DND-41 (cell line): ENCODE measurements at places on chromosomes 5 and 9.

GRCh38 chr5:52947851-52948250 lies 41.3 kb upstream of the ITGA2 start:
- no peak for DNase-seq
- H3K4me3 ChIP-seq, result no peak overlapping the region
- H3K36me3 ChIP-seq, result peaks cover 17% of the 10 kb centered on the region
- H3K4me1 ChIP-seq, result peaks cover 27% of the 10 kb centered on the region
- H3K27ac ChIP-seq, result no peak overlapping the region

DNA sequence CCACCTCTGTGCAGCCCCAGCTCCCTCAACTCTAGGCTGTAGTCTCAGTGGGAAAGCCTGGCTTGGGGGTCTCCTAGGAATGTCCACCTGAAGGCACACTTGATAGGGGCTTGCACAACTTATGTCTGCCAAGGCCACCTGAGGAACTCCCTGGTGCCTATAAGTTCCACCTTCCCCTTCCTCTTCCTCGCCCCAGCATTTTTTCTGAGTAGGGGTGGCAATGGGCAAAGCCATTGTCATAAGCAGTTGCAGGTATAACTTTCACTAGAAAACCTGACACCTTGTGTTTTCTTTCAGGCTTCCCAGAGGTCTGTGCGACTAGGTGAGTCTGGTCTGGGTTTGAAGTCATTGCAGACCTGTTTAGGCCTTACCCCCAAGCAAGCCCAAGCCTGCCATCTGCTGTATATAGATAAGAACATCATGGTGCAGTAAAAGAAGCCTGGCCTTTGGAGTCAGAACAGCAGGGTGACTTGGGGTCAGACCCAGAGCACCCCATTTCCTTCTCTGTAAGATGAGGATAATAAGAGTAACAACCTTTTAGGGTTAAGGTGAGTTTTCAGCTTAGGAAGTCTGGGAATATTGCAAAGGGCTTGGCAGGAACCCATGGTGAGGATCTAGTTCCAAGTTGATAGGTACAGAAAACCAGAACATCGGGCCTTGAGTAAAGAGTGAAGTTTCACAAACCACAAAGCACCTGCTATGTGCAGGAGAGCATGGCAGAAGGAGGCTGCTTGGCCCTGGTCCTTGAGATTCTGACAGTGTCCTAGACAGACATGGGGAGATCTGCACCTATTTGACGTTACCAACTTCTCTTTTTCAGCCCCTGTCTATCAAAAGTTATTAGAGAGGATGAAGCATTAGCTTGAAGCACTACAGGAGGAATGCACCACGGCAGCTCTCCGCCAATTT lies 33.8 kb downstream of the TGFBI start:
- peak; percentile 15 for DNase-seq
- no peak overlapping the region for H3K27ac ChIP-seq
- peaks cover 5% of the 10 kb centered on the region for H3K27me3 ChIP-seq
- H3K36me3 ChIP-seq, result no peaks in the 10 kb centered on the region

DNA sequence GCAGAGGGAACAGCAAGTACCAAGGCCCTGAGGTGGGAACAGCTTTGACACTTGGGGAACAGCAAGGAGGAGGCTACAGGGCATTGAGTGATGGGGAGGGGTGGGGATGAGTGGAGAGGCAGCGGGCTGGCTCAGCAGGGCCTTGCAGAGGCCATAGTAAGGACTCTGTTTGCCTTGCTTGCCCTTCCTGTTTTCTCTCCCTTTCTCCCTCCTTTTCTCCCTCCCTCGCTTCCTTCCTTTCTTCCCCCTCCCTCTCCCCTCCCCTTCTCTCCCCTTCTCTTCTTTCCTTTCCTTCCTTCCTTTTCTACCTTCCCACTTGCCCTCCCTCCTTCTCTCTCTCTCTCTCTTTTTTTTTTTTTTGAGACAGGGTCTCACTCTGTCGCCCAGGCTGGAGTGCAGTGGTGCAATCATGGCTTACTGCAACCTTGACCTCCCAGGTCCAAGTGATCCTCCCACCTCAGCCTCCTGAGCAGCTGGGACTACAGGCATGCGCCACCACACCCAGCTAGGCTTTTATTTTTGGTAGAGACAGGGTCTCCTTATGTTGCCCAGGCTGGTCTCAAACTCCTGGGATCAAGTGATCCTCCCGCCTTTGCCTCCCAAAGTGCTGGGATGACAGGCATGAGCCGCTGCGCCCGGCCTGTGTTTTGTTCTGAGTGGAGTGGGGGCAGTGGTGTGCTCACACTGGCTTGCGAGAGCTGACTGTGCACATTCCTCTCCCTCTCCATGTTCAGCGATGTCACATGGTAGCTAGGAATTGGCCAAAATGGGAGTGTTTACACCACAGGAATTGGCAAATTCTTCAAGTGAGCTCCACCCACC lies 17.1 kb downstream of the IER5L start:
- H3K4me3 ChIP-seq, result no peak overlapping the region
- DNase-seq, result no peak
- H3K4me1 ChIP-seq, result no peaks in the 10 kb centered on the region
- H3K27me3 ChIP-seq, result no peaks in the 10 kb centered on the region
- no peaks in the 10 kb centered on the region for H3K36me3 ChIP-seq
- H3K27ac ChIP-seq, result no peak overlapping the region

- H3K4me1 ChIP-seq, result no peaks in the 10 kb centered on the region
- no peaks in the 10 kb centered on the region for H3K27me3 ChIP-seq
- H3K4me3 ChIP-seq, result no peak overlapping the region
- DNase-seq, result no peak
- no peak overlapping the region for H3K27ac ChIP-seq
These were observed 63.4 kb upstream of the PAPPA start for GRCh38 chr9:116090030-116090770.

GRCh38 chr5:73298251-73298771 lies 125.3 kb downstream of the TMEM174 start:
- DNase-seq, result no peak
- no peaks in the 10 kb centered on the region for H3K4me1 ChIP-seq
- H3K27ac ChIP-seq, result no peak overlapping the region
- no peak overlapping the region for H3K4me3 ChIP-seq
- H3K27me3 ChIP-seq, result peaks cover 3% of the 10 kb centered on the region

- no peaks in the 10 kb centered on the region for H3K4me1 ChIP-seq
- H3K27me3 ChIP-seq, result no peaks in the 10 kb centered on the region
- no peak overlapping the region for H3K4me3 ChIP-seq
- H3K27ac ChIP-seq, result no peak overlapping the region
These were observed 93.9 kb downstream of the GALNT10 start for GRCh38 chr5:154284433-154284832.

DNA sequence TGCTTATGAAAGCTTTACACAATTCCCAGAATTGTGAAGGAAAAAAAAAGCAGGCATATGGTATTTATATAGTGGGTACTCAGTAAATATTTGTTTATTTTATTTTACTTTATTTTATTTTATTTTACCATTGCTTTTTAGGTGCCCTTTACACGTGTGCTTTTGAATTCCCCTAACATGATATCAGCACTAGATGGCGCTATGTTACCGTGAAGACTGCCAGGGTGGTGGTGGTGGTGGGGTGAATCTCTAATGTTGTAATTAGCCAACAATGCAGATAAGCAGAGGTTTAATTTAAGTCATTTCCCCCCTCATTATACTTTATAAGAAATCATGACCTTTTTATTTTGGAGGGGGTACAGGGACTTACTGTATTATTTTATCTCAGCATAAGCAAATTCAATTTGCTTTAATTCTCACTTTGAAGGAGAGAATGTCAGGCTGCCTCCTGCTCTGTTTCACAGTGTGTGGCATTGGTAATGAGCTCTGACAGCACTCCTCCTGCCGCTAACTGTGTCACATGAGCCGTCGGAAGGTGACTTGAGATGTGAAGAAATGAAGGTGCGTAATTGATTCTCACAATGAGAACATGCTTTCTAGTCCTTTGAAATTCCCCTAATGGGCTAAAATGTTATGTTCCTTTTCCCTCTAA lies 165.6 kb downstream of the YTHDC2 start:
- H3K27me3 ChIP-seq, result peaks cover 2% of the 10 kb centered on the region
- H3K27ac ChIP-seq, result no peak overlapping the region
- H3K4me1 ChIP-seq, result no peaks in the 10 kb centered on the region
- no peak overlapping the region for H3K4me3 ChIP-seq
- DNase-seq, result peak; percentile 39
- H3K36me3 ChIP-seq, result no peaks in the 10 kb centered on the region

DNA sequence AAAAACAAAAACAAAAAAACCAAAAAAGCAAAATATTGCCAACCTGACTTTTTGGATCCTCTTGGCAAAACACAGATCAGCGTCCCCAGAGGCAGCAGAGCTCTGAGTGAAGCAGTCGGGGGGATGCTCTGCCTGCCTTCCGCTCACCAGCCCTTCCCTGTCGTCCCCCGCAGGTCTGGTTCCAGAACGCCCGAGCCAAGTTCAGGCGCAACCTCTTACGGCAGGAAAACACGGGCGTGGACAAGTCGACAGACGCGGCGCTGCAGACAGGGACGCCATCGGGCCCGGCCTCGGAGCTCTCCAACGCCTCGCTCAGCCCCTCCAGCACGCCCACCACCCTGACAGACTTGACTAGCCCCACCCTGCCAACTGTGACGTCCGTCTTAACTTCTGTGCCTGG lies 20.7 kb downstream of the LHX2 start:
- H3K27ac ChIP-seq, result no peak overlapping the region
- H3K4me1 ChIP-seq, result no peaks in the 10 kb centered on the region
- DNase-seq, result no peak
- H3K27me3 ChIP-seq, result peaks cover 3% of the 10 kb centered on the region
- H3K36me3 ChIP-seq, result no peaks in the 10 kb centered on the region

DNA sequence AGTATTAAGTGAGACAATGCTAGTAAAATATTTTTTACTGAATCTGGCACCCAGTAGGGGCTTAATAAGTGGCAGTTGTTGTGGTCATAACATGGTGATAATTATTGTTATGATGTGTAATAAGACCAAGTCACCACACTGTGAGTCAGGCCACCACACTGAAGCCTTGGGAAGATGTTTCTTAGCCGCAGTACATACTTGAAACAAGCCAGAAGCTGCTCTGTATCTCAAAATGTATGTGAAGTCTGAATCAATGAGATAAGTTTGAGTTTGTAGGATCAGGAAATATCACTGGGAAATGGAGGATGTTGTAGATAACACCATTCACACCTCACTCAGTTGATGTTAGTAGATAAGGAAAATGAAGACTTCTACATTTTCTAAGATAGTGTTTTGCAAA lies 51.3 kb upstream of the PTPN3 start:
- no peak overlapping the region for H3K27ac ChIP-seq
- no peaks in the 10 kb centered on the region for H3K27me3 ChIP-seq
- DNase-seq, result no peak

DNA sequence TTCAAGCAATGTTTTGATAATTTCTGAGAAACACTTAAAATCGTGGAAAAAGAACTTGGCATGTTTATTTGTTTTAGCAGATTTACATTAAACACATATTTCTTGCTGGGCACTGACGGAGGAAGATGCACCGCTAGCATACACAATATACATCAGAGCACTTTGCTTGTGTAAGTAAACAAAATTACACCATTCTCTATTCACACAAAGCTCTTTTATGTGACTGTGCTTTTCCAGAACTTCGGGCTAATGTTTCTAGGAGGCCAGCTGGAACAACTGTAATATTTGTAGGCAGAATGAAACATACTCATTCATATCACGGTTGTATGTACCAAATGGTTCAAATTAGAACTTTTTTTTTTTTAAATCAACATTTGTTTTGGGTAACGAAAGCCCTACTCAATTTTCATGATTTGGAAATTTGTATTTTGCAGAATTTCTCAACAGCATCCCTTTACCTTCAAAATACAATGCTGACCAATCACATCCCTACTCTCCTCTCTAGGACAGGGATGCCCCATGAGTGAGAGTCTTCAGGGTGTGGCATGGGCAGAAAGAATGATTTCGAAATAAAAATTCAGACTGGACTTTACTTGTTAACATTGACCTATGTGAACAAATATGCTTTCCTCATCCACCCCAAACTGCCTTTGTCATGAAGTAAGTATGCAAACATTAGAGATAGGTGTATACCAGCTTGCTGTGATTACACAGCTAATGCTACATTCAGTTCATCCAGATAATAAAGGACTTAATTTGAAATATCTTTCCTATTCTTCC lies 425.1 kb downstream of the BNC2 start:
- no peak overlapping the region for H3K27ac ChIP-seq
- H3K4me3 ChIP-seq, result no peak overlapping the region
- H3K36me3 ChIP-seq, result no peaks in the 10 kb centered on the region
- DNase-seq, result no peak
- H3K4me1 ChIP-seq, result no peaks in the 10 kb centered on the region

DNA sequence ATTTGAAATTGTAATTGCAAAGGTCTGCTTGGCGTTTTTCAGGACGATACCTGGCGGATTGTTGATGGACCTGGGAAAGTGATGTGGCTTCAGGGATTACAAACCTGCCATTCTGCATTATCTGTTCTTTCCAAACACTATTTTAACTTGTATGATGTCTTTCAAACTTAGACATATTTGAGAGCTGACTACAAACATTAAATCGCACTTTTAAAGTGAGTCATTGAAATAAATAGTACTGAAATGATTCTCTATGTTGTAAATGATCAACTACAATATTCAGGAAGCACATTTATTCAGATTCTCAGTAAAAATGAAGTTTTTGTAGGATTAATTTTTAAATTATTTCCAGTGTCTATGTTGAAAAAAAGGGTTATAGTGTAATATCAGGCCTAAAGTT lies 32.3 kb upstream of the TMEM171 start:
- H3K4me1 ChIP-seq, result no peaks in the 10 kb centered on the region
- H3K27ac ChIP-seq, result no peak overlapping the region
- no peak for DNase-seq
- no peaks in the 10 kb centered on the region for H3K36me3 ChIP-seq
- no peak overlapping the region for H3K4me3 ChIP-seq

- no peaks in the 10 kb centered on the region for H3K36me3 ChIP-seq
- H3K4me1 ChIP-seq, result no peaks in the 10 kb centered on the region
- no peak overlapping the region for H3K27ac ChIP-seq
- DNase-seq, result no peak
- no peaks in the 10 kb centered on the region for H3K27me3 ChIP-seq
These were observed 83.0 kb upstream of the TNC start for GRCh38 chr9:115200711-115201505.

DNA sequence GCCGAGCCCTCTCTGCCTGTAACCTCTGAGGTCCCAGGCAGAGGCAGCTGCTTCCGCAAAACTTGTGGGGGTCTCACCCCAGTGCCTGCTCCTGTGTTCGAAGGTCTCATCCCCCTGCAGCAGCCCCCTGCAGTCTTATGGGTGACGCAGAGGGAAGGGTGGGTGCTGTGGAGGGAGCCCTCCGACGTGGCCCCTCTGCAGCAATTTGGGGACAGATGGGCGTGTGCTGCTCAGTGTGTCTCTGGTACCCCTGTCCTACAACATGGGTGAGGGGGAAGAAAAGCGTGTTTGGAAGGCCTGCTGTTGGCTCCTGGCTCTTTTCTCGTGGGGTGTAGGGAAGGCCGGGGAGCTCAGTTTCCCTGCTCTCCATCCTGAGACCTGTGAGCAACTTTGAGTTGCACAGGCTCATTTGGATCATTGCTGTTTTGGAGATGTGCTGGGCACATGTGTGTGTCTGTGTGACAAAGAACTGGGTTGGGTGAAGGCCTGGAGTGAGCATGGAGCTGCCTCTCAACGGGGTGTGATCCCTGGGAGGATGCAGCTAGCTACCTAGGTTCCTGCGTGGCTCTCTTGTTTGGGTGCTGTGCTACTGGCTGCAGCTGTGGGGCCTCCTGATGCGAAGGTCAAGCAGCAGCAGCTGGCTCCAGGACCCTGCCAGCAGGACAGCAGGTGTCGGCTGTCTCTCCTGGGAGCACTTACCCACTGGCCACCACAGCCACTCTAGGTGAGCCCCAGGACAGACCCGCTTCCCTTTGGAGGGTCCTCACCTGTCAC lies 179.6 kb upstream of the PITX1 start:
- H3K4me3 ChIP-seq, result no peak overlapping the region
- no peaks in the 10 kb centered on the region for H3K27me3 ChIP-seq

GRCh38 chr5:132138260-132138659 lies 64.7 kb downstream of the CSF2 start:
- no peaks in the 10 kb centered on the region for H3K27me3 ChIP-seq
- no peaks in the 10 kb centered on the region for H3K36me3 ChIP-seq
- no peak overlapping the region for H3K4me3 ChIP-seq
- H3K4me1 ChIP-seq, result no peaks in the 10 kb centered on the region
- DNase-seq, result no peak
- H3K27ac ChIP-seq, result no peak overlapping the region
